ENCODE measurements at places on chromosomes 11 and 22.

DNA sequence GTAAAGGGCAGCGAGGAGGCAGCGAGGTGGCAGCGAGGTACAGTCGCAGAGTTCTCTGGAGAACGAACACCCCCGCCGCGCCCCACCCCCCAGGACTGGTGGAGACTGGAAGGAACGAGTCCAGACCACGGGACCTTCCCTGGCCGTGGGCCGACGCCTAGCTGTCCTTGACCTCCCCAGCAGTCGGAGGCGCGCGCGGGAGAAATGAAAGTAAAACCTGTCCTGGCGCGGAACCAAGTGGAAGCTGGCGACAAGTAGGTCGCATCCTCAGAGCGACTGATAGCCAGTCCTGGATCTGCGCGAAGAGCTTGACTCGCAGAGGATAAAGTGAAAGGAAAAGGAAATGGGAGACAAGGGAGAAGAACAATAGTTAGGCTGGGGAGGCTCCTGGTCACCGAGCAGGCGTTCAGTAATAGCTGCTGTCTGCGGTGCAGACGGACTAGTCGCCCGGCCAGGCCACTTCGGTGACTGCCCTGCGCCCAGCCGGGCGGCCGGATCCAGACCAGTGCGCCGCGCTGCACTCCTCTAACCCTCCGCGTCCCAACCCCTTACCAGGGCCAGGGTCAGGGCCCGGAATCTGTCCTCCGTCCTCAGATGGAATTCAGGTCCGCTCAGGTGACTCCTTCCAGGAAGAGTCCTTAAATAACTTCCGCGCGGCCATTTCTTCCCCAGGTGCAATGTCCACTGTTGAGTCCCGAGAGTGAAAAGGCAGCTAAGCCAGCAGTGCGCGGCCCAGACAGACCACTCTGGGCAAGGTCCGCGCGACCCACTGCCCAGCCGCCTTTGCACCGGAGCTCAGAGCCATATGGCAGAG is 1.9 kb upstream of the ADM start:
- peak; percentile 84 for DNase-seq

DNA sequence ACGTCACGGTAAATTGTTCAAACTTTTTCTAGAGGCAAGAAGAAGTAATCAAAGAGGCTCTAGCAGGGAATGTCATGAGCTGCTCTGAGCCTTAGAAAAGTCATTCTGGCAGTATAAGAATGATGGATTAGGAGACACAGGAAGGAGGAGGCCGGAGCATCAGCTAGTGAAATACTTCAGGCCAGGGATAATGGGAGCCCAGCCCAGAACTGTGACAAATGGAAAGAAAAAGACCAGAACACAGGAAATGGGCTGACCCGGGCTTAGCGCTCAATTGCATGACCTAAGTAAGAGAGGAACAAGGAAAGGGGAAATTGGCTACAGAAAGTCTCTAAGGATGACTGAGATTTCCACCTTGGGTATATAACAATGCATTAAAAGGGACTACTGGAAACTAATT is 108.6 kb downstream of the LARGE1 start:
- no peak for DNase-seq

DNA sequence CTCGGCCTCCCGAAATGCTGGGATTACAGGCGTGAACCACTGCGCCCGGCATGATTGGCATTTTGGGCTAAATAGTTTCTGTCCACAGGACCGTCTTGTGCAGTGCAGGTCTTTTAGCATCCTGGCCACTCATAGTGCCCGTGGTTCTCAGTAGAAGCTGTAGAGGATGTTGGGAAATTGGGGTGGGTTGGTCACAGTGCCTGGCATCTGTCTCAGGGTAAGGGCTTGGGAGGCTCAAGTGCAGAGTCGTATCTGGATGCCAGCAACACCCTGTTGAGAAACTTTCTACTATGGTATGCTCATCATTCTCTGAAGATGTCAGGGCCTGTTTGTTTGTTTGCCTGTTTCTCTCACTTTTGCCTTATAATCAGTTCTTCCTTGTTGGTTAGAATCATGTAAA is 21.9 kb downstream of the UBE2L3 start:
- DNase-seq = no peak

GRCh38 chr22:30132290-30132996 is 52.2 kb downstream of the HORMAD2 start:
- no peak for DNase-seq

DNA sequence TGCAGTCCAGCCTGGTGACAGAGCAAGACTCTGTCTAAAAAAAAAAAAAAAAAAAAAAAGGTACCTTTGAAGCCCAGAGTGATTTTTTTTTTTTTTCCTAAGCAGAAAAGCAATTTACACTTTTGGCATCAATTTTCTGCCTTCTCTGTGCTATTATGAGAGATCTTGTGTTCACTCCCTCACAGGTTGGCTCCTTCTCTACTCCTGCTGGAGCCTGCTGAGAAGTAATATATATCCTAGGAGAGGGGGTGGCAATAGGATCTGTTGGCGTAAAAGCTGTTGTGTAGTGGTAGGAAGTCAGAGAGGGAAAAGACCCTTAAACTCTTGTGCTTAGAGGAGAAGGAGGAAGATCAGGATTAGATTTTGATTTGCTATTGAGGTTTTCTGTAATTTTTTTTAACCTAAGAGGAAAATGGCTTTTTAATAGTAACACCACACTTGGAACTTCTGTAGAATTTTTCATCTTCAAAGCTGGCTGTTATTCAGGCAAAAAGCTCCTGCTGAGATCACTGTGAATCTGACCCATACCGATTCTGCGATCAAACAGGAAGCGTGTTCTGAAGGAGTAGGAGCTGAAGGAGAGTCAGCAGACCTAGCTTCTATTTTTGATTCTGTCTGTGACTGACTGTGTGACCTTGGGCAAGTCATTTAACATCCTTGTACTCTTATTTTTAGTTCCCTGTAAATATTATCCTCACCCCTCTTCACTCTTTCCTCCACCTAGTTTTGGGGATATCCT is 77.7 kb downstream of the TRIM44 start:
- no peak for DNase-seq

DNA sequence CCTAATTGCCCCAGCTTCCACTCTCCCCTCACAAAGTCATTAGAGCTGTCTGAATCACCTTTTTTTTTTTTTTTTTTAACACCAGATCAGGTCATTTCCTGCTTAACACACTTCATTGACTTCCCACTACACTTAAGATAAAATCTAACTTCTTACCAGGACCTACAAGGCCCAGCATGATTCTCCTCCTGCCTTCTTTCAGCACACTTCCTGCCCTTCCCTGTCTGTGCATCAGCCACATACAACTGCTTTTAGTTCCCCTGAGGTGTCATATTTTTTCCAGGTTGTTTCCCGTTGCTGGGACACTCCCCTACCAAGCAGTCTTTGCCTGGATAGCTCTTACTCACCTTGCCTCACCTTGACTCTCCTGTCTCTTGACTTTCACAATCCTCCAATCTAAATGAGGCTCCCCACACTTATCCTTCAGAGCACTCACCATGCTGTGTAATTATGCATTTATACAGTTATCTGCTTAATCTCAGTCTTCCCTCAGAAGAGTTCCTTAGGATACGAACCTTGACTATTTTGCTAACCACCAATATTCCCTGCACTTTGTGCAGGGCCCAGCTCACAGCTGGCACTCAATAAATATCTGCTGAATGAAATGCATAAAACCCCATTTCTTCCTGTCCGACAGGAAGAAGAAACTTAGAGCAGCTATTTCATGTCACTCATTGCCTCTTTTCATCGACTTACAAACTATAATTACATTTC is 96.6 kb upstream of the AKIP1 start:
- DNase-seq = peak; percentile 58

DNA sequence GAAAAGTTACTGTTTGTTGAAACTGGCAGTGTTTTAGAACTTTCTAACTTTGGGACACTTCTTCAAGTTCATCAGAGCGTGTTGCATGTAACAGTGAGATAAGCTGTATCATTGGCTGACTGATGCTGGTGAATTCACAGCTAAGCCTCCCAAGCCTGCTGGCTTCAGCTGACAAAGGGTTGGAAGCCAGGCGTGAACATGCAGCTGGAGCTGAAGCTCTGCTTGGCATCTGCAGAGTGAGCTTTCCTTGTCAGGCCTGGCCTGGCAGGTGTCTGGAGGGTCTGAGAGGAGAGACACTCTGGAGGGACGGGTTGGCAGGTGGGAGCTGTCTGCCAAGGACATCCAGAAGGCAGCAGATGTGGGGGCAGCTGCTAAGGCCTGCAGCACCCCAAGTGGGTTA is 1.5 kb downstream of the AMPD3 start:
- DNase-seq = no peak

GRCh38 chr22:36194971-36195370 is 6.6 kb downstream of the APOL4 start:
- DNase-seq = peak; percentile 67

- peak; percentile 50 for DNase-seq
Observed at GRCh38 chr11:102047305-102047924, at the start of gene CFAP300. Gene CFAP300 (plus strand): TSS chr11:102047437. CDS start chr11:102047471, 34 bp downstream.

DNA sequence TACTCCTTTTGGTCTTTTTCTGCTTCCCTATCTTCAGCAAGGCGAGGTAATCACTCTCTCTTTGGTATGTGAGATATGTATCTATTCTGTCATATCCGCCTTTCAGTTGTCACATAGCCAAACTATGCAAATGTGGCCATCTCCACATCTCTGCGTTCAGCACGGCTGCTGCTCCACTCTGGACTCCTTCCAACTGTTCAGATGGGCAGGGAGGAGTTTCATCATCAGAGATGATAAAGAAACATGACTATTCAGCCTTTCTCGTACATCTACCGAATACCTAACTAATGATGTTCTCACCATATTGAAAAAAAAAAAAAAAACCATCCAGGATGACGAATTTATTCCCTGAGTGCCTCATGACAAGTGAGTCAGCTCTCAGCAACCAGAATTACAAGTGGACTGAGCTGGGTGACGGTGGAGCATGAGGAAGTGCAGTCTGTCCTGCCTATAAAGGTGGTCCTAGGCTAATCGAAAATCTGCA is 899.6 kb downstream of the OPCML start:
- peak; percentile 91 for DNase-seq

- no peak for DNase-seq
Observed at GRCh38 chr11:64802370-64803157, 450 bp downstream of the MAP4K2 start.

GRCh38 chr11:44695169-44695833 is 31.5 kb upstream of the TSPAN18 start:
- DNase-seq = no peak

DNA sequence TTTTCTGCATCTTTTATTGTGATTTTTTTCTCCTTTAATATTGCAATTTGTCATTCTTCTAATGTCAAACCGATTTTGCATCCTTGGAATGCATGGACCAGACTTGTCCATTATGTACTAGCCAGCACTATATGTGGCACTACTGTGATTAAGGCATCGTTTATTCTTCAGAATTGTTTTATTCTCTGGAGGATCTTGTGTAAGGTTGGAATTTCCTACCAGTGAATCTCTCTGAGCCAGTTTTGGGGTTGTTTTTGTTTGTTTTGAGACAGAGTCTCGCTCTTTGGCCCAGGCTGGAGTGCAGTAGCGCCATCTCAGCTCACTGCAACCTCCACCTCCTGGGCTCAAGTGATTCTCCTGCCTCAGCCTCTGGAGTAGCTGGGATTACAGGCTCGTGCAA is 58.5 kb downstream of the IGLL5 start:
- no peak for DNase-seq

GRCh38 chr22:26994801-26995200 is 337.4 kb downstream of the MIAT start:
- DNase-seq = no peak

GRCh38 chr11:82759649-82760048 is 26.0 kb upstream of the FAM181B start:
- DNase-seq = no peak

GRCh38 chr11:112025707-112026106 is 499 bp downstream of the DLAT start:
- DNase-seq = no peak

DNA sequence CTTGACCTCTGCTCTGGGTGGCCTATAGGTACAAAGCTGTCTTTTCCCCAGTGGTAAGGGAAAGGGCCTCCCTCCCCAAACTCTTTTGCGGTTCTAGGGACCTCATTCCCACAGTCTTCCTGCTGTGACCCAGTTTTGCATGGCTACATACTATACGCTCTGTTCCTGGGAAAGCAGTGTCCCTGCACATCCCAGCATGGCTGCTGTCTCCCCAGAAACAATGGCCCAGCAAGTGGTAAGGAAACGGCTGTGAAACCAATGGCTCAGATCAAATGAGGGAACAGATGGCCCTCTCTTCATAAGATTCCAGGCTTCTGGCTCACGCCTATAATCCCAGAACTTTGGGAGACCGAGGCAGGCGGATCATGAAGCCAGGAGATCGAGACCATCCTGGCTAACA is 41.1 kb downstream of the RPL27A start:
- no peak for DNase-seq

- no peak for DNase-seq
Observed at GRCh38 chr11:77205467-77206263, 77.6 kb downstream of the MYO7A start.

DNA sequence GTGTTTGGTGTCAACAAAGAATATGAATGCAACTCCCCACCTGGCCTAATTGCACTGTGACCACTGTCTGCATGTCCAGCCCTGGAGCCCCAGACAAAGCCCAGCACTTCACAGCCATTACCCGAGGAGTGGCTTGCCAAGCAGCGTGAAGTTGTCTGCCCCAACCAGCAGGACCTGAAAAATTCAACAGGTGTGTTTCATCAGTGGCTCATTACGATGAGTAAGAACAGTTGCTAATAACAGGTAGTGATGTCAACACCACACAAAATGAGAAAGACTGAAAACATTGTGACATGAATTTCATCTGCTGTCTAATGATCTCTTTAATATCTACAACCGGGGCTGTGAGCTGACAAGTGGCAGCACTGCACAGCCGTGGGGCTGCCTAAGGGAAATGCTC is 10.3 kb downstream of the MRPL21 start:
- no peak for DNase-seq

GRCh38 chr11:94449437-94449836 is 44.2 kb downstream of the MRE11 start:
- DNase-seq = no peak

GRCh38 chr11:20031155-20032001 is 128.9 kb downstream of the DBX1 start:
- DNase-seq = peak; percentile 89

GRCh38 chr11:118051611-118052461 is 25.0 kb upstream of the TMPRSS4 start:
- DNase-seq = no peak

GRCh38 chr11:102788334-102788995 is 8.0 kb upstream of the MMP10 start:
- DNase-seq = no peak

GRCh38 chr11:72039856-72040401 is 40.4 kb downstream of the NUMA1 start:
- no peak for DNase-seq

DNA sequence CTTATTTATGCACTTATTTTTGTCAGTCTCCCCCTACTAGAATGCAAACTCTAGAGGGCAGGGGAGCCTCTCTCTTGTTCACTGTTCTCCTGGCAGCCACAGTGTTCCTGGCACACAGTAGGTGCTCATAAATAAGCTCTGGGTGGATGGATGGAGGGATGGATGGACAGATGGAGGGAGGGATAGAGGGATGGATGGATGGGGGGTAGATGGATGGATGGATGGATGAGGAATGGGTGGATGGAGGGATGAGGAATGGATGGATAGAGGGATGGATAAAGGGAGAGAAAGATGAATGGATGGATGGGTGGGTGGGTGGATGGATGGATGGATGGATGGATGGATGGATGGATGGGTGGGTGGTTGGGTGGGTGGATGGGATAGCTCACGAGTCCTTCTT is 13.5 kb downstream of the PVALB start:
- DNase-seq = no peak

- DNase-seq = no peak
Observed at GRCh38 chr11:73235236-73235786, 17.2 kb downstream of the P2RY2 start.
